ENCODE measurements at places on chromosomes 12 and 14.

GRCh38 chr14:70599345-70599744 is 1.1 kb downstream of the MED6 start:
- DNase-seq: no peak

GRCh38 chr12:132766380-132767085 is 4.9 kb upstream of the ANKLE2 start:
- DNase-seq: no peak

DNA sequence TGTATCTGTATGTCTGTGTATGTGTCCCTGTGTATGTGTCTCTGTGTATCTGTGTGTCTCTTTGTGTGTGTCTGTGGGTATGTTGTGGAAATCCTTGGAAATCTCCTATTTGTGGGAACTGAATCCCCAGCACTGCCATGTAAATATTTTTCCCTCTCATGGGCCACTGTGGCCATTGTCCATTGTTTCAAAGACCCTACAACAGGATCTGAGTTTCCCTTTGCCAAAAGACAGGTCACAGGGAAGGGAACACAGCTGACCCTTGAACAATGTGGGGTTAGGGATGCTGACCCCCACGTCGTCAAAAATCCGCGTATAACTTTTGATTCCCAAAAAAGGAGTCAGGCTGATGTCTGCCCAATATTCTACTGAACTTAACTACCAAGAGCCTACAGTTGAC is 22.5 kb upstream of the BCL2L14 start:
- DNase-seq: no peak

DNA sequence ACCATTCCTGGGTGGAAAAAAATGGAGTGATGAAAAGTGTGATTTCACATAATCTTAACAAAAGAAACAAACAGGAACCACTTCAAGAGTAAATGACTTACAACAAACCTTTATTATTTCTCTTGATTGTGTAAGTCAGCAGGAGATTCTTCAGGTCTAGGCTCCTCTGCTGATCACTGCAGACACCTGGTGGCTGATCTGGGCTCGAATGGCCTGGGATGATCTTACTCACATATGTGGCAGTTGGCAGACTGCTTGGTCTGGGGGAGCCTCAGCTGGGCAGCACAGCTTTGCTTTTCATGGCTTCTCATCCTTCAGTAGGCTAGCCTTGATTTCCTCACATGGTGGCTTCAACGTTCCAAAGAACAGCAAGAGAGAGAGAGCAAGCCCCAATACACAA is 215.4 kb upstream of the PRICKLE1 start:
- DNase-seq: no peak

DNA sequence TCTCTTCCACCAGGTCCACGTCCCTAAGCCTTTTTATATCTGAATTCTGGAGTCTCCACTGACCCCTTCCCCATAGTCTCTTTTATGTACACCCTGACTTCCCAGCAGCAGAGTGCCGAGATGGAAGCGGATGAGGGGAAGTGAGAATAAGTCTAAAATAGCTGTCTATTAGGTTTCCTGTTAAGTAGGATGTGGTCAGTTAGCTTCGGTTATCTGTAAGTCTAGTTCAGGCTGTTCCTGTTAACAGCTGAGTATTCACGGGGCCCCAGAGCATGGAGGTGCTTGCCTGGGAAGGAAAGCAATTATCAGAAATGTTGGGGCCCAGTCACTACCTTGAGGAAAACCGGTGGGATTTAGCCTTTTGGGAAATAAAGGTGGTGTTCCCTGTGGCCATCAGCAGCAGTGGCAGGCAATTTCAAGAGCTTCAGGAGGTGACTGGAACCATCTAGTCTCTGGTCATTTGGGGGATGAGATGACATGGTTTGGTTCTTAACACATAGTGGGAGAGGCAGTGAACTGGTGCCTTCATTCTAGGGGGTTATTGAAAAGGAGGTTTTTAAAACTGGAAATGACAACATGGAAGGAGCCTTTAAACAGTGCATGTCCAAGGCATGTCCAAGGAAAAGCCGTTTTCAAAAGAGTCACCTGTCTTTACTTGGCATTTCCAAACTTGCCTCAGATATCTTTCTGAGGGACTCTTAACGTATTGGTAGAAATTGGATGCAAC is 21.8 kb downstream of the CHST11 start:
- DNase-seq: no peak

GRCh38 chr12:46832130-46832704 is 6.4 kb upstream of the SLC38A4 start:
- no peak for DNase-seq

GRCh38 chr14:85234156-85235025 is 295.6 kb upstream of the FLRT2 start:
- DNase-seq: no peak

GRCh38 chr12:19165451-19165850 is 35.9 kb downstream of the PLEKHA5 start:
- no peak for DNase-seq
